ENCODE measurements at places on chromosomes 4 and X. TPM values are rescaled to one million over a fixed set of nuclear protein-coding genes. Genes with fewer than 3 reads are reported as not detected.

GAGE12H gene
- total RNA-seq = not detected

SPANXN3 gene
- total RNA-seq = not detected

CLDN24 gene
- total RNA-seq = not detected

HOPX gene
- total RNA-seq = not detected

PRRG3 gene
- not detected for total RNA-seq

CT45A1 gene
- not detected for total RNA-seq

SLC6A8 gene
- 45.3 TPM for total RNA-seq

PNMA5 gene
- total RNA-seq = not detected

HERC6 gene
- total RNA-seq = 4.8 TPM

CCDC149 gene
- total RNA-seq = 7.9 TPM

MAGEB2 gene
- not detected for total RNA-seq

LEF1 gene
- total RNA-seq = 0.58 TPM

SHROOM4 gene
- not detected for total RNA-seq

NR0B1 gene
- total RNA-seq = not detected

PRRG1 gene
- 10.8 TPM for total RNA-seq

ATP1B4 gene
- total RNA-seq = not detected

PPP2R2C gene
- total RNA-seq = 7.0 TPM

OTC gene
- total RNA-seq = not detected

LARP1B gene
- total RNA-seq = 22.2 TPM

DOK7 gene
- 2.5 TPM for total RNA-seq

CENPVL2 gene
- total RNA-seq = not detected

C4orf50 gene
- not detected for total RNA-seq

MAGEC3 gene
- not detected for total RNA-seq

RPA4 gene
- total RNA-seq = 3.0 TPM

SMIM31 gene
- not detected for total RNA-seq
